Retinal pigment epithelial cell (primary cell): ENCODE measurements at places on chromosomes 7 and 10.
A peak's percentile ranks its signal among the peaks of the same experiment; 100 is the strongest.

GRCh38 chr7:50836646-50837045 is 54.0 kb upstream of the GRB10 start:
- no peak for DNase-seq

DNA sequence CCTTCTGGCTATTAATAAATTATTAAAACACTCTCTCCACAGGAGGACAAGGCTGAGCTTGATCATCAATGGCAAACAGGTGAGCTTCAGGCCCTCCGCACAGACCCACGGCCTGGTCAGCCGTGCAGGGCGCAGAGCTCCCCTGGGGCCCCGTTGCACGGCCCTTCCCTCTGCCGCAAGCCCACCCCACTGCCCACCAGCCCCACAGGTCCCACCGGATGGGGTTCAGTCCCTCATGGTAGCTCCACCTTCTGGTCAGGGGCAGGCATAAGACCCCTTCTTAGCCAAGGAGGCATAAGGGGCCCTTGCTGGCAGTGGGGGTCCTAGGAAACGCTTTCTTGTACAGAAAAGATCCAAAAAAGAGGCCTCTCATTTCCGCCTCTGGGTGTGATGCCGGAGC is 84.6 kb downstream of the MAD1L1 start:
- DNase-seq = no peak

DNA sequence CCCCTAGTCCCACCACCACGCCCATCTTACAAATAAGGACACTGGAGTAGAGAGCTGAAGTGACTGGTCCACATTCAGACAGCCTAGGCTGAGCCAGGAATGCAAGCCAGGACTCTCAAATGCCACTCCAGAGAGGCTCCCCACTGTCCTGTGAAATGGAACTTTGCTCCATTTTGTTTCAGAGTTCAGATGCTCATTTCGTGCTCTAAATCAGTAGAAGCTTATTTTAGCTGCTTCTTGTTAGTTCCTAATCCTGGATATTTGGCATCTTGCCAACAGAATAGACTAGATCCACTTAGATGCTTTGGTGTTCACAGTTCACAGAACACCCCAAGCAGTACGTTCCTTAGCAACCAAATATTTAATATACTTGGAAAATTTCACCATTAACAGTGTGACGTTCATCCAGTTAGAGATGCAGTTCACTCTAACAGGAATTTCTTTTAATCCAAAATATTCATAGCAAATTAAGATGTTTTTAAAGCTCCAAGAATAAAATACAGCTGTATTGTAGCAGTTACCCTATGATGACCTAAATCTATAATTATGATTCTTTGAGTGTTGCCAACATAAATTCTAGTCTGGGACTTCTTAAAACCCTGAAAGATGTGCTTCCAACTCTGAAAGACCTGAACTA is 7.3 kb downstream of the MMP21 start:
- peak; percentile 87 for DNase-seq

GRCh38 chr10:71940752-71941151 is 23.4 kb upstream of the CHST3 start:
- no peak for DNase-seq
